ENCODE measurements at places on chromosomes 4 and X.

DNA sequence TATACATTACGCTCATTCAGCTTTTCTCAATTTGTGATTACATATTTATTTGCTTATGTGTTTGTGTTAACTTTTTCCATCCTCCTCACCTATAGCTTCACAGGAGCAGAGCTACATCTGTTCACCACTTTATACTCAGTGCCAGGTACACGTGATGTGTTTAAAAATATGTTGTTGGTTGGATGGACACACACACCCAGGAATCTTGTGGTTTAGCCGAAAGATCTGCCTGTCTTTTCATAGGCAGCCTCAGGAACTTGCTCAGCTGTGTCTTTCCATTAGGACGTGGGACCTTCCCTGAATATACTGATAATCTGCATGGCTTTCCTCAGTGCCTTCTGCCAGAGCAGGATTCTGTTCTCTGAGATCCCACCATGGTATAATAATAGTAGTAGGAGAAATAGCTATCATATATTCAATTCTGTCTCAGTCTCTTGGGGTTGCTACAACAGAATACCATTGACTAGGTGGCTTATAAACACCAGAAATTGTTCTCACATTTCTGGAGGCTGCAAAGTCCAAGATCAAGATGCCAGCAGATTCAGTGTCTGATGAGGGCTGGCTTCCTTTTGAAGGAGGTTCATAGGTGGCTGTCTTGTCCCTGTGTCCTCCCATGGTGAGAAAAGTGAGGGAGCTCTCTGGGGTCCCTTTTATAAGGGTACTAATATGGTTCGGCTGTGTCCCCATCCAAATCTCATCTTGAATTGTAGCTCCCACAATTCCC is 50.0 kb upstream of the SOD3 start:
- DNase-seq, result no peak

GRCh38 chrX:65750674-65751469 is 83.4 kb downstream of the MSN start:
- peak; percentile 3 for DNase-seq

GRCh38 chr4:48247878-48248558 is 21.6 kb downstream of the TEC start:
- DNase-seq, result no peak

DNA sequence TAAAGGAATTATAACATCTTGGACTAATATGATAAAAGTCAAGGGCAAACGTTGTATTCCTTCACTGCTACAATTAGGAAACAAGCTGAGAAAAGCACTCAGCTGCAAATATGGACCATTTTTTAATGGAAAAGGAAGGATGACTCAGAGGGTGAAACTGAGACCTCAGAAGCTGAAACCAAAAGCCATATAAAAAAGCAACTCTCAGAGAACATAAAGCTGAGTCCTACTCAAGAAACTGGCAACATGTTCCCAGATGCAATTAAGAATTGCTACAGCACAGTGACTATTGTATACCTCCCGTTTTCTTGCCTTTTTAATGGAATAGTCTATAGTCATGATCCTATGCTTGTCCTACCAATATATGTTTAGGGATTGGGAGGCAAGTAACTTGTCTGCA is 1106.4 kb upstream of the INTU start:
- DNase-seq, result no peak

GRCh38 chr4:27861381-27861787 is 1000.7 kb downstream of the STIM2 start:
- no peak for DNase-seq

DNA sequence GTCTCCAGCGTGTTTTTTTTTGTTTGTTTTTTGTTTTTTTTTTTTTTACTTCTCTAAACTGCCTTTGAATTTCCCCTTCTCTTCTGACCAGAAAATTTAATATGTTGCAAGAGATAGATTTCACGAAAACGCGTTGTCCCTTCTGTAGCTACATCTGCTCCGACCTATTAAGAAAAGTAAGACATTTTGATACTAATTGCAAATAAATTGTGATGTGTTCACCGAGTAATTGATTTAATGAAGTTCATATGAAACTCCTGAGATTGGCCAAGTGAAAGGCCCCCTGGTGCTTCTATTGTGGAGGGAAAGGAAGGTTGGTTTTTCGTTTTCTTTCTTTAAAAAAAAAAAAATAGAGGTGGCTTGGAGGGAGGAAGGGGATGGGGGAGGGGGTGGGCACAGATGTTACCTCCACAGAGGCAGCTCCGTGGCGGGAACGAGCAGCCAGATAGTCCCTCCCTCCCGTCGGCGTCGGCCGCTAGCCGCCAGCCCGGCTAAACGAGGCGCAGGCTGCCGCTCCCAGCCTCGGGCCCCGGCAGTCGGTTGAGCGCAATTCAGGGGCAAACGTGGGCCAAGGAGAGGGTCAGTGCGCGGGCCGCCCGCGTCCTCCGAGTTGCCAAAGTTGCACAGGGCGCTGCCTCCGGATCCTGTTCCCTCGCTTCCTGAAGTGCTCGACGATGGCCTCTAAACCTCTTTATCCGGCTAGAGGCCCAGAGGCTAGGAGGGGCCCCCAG is 139.1 kb upstream of the ZIC3 start:
- no peak for DNase-seq

DNA sequence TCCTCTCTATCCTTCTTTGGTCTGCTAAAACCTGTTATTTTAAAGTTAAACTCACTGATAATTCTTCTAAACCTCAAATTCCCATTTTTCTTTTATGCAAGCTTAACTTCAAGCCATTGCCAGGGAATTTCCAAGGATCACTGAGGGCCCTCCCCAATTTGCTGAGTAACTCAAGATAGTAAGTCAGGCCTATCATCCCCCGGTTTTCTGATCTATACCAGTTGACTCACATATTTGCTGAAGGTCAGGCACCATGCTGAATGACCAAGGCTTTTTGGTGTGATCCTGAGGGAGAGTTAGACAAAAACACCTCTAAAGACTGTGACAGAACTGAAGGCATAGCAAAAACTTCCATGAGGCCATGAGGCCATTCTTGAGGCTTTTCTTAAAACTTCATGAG is 1301.9 kb downstream of the PCDH7 start:
- no peak for DNase-seq

DNA sequence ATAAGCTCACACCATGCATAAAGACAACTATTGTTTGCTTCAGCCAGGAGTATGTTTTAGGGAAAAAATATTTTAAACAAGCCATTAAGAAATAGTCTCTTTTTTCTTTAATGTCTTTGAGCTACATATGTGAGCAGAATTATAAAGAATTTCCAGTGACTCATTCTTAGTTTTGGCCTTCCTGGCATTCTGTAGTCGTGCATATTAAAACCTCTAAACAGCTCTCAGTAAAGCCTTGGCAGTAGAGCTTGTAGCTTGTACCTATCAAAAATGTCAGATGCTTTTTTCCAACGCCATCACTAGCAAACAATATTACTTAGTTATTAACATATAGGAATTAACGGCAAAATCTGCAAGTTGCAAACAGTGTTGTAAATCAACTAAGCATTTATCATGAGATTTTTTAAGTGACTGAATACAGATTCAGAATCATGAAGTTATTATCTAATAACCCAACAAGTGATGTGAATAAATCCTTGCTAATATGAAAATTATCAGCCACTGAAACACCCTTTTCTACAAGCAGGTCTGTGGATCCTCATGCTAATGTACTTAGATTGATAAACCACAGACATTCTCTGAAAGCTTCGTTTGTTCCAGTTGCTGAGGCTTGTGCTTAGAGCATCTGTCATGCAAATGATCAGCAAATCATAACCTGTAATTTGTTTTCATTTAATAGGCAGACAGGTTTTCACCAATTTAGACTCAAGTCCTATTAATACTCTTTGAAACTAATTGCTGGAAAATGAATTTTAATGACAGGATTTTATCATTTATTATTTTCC is 412.0 kb upstream of the ATOH1 start:
- no peak for DNase-seq

- DNase-seq, result no peak
These were observed 1080.8 kb upstream of the AGA start for GRCh38 chr4:178523038-178523437.

DNA sequence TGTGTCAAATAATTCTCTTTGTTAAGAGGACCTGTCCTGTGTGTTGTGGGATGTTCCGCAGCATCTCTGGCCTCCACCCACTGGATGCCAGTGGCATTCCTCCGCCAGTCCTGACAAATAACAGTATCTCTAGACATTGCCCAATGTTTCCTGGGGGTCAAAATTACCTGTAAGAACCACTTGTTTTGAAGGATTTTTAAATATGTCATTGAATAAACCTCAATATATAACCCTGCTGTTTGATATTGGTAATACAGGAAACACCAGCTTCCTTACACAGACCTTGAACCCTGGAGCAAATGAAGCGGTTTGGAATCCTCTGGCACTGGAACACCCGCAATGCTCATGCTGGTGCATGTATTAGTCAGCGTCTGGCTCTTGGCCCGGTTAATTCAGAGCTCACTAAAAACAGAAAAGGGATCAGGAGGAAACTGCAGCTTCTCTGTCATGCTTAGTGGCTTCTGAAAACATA is 101.3 kb downstream of the TBL1X start:
- no peak for DNase-seq
